NCI-H774 (cell line): ENCODE measurements at places on chromosomes 11 and 22.

GRCh38 chr11:16460508-16460907 is 104.2 kb upstream of the SOX6 start:
- DNase-seq, result no peak

DNA sequence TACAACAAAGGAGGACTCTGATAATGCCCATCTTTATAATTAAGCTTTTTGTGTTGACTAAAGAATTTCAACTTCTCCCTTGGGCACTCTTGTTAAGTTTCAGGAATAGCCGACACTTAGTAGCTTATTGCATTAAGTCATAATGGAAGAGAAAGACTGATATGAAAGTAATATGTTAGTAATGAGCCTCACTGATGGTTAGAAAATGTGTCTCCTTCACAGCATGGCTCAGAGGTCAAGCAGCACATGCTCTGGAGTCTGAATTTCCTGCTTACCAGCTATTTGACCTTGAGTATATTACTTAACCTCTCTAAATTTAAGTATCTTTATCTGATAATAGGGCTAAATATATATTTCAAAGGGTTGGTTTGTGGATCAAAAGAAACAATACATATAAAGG is 39.0 kb downstream of the PDGFD start:
- no peak for DNase-seq

- DNase-seq, result peak; percentile 16
Observed at GRCh38 chr11:134911514-134912180, 499.6 kb upstream of the B3GAT1 start.

DNA sequence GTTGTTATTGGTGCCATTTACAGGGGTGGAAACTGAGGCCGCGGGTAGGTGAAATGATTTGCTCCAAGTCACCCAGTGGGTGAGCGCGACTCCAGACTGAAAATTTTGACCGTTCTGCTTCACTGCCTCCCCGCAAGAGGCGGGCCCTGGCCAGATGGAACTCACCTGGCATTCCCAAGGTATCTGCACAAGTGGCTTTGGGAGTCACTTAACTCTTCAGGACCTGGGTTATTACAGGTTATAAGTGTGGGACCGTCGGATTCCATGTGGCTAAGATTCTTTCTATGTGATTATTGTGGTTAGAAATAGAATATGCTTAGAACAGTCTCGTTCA is 598 bp downstream of the CABIN1 start:
- DNase-seq, result no peak

GRCh38 chr11:72975778-72976521 is 161.7 kb downstream of the ATG16L2 start:
- DNase-seq, result no peak
